ENCODE measurements at places on chromosomes 2 and 18.

DNA sequence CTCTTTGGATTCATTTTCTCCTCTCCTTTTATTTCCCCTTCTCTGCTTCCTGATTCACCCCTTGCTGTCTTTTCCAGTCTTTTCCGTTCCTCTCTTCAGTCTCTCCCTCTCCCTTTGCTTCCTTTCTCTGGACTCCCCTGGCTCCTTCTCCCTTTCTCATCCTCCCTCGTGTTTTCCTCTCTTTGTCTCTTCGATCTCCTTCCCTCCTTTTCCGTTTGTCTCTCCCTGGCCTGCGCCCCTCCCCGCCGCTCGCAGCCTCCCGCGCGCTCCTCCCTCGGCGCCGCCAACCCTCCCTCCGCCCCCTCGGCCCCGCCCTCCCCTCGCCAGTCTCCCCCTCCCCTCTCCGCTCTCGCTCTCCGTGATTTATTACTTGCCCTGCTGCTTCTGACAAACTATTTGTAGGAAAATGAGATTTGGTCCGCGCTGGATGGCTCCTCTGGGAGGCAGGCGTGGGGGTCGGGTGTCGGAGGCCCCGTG, 46.0 kb upstream of the PAX8 start:
- peak; percentile 75 for DNase-seq

GRCh38 chr2:10654069-10654468, 35.7 kb downstream of the NOL10 start:
- DNase-seq, result peak; percentile 19

- DNase-seq, result no peak
Measured at GRCh38 chr2:161206471-161207032, 46.3 kb downstream of the TANK start.

GRCh38 chr18:67876871-67877270, 360.4 kb upstream of the DSEL start:
- no peak for DNase-seq

DNA sequence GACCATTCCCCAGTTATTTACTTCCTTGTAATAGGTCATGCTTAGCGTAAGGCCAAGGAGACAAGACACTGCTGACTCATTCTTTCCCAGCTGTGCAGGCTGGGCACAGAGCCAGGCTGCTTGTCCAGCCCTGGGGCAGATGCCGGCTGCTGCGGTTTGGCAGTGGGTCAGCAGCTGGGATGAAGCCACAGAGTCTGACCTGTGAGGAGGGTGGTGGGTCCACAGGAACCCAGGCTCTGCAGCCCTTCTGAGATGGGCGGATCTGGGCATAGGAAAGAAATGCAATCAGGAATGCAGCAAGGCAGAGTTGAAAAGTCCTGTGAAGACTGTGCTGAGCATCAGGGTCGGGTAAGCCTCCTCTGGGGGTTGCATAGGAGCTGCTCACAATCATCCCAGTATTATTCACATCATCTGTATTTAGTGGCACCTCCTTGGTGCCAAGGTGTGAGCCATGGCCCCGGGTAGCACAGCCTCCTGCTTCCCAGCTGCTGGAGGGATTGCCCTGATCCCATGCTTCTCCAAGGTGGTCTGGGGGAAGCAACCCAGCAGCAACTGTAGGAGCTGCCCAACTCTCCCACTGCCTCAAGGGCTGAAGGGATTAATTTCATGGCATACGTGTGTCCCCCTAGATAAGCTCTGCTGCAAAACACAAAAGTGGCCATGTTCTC, 139.0 kb downstream of the DDX1 start:
- DNase-seq, result peak; percentile 97

GRCh38 chr2:197152451-197153228, 157.9 kb downstream of the ANKRD44 start:
- no peak for DNase-seq

- no peak for DNase-seq
Measured at GRCh38 chr18:43507842-43508481, 230.7 kb upstream of the SYT4 start.

- peak; percentile 24 for DNase-seq
Measured at GRCh38 chr18:44771956-44772917, 91.5 kb downstream of the SETBP1 start.

DNA sequence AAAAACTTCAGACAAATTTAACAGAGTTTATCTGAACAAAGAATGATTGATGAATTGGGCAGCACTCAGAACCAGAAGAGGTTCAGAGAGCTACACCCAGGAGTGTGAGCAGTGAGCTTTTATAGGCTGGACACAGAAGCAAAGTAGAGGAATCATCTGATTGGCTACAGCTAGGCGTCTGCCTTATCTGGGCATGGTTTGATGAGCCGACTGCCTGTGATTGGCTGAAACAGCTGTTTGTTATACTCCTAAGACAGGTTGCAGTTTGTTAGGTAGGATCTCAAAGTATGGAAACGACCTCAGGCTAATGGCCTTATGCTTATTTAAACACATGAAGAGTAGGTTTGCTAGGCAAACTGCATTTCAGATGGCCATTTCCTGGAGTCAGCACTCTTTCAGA, 188.9 kb downstream of the MYO1B start:
- DNase-seq, result no peak

GRCh38 chr2:178747767-178748166, 59.5 kb downstream of the TTN start:
- DNase-seq, result peak; percentile 9

DNA sequence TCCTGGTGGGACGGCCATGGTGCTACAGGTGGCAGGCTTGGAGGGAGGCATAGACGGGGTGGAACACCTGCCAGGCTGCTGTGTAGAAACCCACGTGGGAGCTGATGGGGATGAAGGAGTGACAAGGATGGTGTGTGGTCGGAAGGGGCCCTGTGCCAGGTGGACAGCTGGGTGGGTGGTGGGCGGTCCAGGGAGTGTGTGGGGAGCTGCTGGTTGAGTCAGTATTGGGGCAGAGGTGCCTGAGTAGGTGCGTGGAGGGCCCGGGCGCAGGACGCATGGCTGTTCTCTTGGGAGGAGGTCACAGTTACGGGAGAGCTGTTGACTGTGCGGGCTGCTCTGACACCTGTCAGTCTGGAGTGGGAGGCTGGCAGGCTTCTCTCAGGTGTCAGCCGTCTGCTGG, 12.6 kb upstream of the D2HGDH start:
- DNase-seq, result no peak

- no peak for DNase-seq
Measured at GRCh38 chr2:2892378-2892777, 485.2 kb downstream of the EIPR1 start.

DNA sequence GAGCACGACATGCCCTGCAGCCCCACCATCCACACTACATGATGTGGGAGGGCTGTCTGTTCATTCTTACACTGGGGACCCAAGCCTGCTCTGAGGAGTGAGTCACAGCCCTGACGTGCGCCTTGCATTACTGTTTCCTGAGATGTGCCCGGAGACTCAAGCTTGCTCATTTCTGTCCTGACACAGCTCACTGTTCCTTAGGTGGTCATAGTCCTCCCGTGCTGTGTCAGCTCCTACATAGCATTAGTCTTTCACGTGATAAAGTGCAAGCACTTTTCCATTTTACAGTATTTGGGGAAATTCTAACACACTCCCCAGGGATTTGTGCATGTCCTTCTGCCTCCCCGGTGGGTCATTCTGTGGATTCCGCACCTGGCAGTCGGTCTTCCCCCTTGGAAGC, 46.2 kb upstream of the TRIM43B start:
- peak; percentile 77 for DNase-seq

GRCh38 chr2:95385570-95385984, 16.9 kb upstream of the FAHD2A start:
- DNase-seq, result no peak

- no peak for DNase-seq
Measured at GRCh38 chr2:121136323-121136722, 148.7 kb downstream of the TFCP2L1 start.

DNA sequence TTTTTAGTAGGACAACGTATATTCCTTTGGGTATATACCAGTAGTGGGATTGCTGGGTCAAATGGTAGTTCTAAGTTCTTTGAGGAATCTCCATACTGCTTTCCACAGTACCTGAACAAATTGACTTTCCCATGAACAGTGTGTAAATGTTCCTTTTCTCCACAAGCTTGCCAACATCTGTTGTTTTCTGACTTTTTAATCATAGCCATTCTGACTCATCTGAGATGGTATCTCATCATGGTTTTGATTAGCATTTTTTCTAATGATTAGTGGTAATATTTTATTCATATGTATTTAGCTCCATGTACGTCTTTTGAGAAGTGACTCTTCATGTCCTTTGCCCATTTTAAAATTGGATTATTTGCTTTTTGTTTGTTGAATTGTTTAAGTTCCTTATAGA, 58.4 kb upstream of the CERS6 start:
- peak; percentile 43 for DNase-seq

GRCh38 chr2:161980976-161981375, 93.0 kb downstream of the DPP4 start:
- DNase-seq, result peak; percentile 37

DNA sequence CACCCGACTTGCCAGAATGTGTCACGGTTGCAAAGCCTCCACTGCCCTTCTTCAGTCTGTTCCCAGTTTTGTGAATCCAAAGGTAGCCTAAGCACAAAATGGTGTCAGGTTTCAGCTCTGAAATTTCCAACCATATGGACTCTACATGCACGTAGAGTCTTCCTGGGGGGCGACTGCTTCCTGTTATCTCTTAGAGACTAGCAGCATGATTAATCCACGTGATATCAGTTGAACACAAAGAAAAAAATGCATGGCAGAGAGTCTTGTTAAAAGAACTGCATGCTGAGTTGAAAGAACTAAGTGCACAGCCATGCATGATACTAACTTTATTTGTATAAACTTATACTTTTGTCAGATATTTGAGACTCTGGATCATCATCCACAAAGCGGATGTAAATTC, 404.4 kb downstream of the SOCS6 start:
- peak; percentile 19 for DNase-seq

GRCh38 chr2:48707466-48707865, 48.1 kb downstream of the LHCGR start:
- no peak for DNase-seq

GRCh38 chr2:74532222-74532621, 2.5 kb downstream of the HTRA2 start:
- peak; percentile 76 for DNase-seq

DNA sequence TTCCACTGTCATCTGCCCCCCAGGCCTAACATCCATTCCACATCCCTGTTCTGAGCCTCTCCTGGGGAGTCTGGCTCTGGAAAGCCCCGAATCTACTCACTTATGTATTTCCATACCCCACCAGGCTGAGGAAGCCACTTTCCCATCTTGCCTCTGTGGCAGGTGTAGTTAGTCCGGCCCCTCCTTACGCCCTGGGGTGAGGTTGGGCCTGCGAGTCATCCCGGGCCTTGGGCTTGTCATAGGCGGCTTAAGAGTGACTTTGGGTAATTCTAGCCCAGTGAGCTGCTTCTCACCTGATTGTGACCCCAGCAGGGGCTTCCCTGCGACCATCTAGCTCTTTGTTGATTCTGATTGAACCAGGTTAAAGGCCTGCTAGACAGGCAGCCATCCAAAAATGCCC, 21.1 kb downstream of the PCARE start:
- DNase-seq, result no peak

- no peak for DNase-seq
Measured at GRCh38 chr2:86052676-86053075, 53.0 kb downstream of the POLR1A start.

DNA sequence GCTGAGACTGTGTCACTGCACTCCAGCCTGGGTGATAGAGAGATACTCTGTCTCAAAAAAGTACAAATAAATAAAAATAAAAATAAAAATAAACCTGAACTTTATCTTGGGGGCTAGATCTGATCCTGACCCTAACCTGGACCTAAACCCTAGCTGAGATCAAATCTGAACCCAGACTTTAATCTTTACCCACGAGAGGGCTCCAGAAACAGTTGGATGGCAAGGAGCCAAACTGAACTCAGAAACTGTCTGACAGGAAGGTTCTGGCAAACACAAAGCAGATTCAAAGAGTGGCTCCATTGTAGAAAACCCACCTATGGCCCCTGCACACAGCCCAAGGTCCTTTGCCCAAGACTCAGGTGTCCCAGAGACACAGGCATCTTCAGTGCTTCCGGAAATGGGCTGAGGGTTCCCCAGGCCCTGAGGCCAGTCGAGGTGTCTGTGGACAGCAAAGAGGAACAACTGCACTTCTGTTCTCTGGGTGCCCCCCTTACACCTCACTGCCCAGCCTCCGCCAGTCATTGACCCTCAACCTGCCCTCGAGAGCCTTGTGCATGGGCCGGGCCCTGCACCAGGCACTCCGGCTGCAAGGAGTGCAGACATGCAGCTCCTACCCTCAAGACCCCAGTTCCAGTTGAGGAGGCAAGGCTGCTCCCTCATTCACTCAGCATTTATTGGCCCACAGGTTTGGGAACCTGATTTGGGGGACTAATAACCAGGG, 95.2 kb downstream of the TFCP2L1 start:
- no peak for DNase-seq

GRCh38 chr2:226611944-226612318, 187.7 kb downstream of the IRS1 start:
- DNase-seq, result peak; percentile 82

GRCh38 chr18:29188760-29189159, 1011.8 kb upstream of the CDH2 start:
- peak; percentile 53 for DNase-seq

DNA sequence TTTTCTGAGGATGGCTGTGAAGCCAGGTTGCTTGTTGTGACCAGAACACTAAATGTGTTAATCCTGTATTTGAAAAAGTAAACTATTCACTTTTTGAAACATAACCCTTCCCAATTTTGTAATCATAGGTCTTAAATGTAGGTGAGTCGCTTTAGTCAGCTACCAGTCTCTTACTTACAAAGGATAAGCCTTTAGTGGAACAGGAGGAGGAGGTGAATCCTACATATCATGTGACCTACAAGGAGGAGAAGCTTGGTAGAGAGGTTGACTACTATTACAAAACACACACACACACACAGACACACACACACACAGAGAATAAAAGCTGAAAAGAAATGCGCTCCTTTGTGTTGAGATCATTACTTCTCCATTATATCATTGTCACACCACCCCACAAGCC, 59.9 kb upstream of the SPAG16 start:
- DNase-seq, result peak; percentile 41

DNA sequence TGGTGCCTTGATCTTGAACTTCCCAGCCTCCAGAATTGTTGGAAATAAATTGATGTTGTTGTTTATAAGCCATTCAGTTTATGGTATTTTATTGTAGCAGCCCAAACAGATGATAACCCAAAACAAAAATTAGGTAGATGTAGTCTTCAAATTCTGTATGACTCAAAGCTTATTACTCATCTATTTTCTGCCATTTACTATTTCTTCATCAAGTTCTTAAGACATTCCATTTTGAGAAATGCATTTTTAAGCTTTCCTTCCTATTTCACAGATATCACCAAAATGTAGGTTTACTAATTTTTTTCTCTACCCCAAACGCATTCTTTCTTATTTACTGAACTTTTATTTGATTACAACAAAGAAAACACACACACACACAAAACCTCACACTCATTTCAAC, 148.2 kb downstream of the RND3 start:
- DNase-seq, result peak; percentile 45

GRCh38 chr2:40353231-40353630, 98.7 kb downstream of the SLC8A1 start:
- DNase-seq, result peak; percentile 64

- DNase-seq, result peak; percentile 95
Measured at GRCh38 chr2:179454443-179455171, 190.0 kb upstream of the SESTD1 start.

GRCh38 chr2:207515671-207516070, 14.1 kb upstream of the CREB1 start:
- DNase-seq, result peak; percentile 16

Measured in fibroblast of mammary gland (primary cell).